ENCODE measurements at places on chromosomes 4 and X.

DNA sequence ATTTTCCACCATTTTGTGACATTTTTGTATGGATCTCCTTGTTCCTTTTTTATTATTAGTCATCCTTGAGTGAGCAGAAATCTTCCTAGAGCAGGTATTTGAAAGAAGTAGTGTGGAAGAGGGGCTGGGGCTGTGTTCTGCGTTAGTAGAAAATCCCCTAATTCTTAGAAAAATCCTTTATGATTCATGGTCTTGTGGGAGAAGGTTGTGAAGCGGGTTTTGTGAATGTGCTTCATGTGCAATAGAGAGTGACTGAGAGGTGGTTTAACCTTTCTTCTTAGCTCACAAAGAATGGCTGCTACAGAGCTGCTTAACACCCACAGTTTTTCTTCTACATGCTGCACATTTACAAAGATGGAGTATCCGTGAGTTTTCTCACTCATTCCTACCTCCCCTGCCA lies 220.5 kb downstream of the IDS start:
- DNase-seq, result no peak

GRCh38 chrX:105173071-105173470 lies 47.4 kb downstream of the TEX13A start:
- no peak for DNase-seq

- no peak for DNase-seq
Measured at GRCh38 chr4:53713296-53713695, 122.0 kb upstream of the LNX1 start.

DNA sequence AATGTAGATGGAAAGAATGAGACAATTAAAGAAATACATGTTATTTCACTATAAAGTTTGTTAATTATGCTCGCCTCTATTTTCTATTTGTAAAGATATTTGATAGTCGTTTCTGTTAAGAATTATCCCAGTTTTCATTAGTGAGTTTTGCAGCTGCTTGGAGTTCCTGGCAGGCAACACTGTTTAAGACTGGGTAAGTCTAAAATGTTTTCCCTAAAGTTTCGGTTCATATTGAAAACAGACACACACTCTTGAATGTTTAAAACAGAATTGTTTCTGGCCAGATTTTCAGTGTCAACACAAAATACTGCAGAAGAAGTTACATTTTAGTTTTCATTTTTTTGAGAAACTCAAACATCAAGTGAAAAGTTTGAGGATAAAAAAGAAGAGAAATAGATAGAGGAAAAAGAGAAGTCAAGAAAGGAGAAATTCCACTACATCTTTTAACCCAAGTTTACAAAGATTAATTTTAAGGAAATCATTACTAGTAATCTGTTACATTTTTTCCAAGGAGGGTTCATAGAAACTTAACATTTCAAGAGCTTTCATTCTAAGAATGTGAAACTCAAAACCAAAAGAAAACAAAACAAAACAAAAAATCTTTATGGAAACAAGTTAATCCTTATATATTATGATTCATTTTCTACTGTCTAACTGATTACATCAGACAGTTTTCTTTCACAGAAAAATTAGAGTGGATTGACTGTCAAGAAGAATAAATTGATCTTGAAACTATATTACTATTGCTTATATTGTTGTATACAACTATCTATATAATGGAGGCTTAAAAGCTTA lies 305.5 kb downstream of the FAT4 start:
- DNase-seq, result no peak

All from NCI-H524 treated with DMSO at 0.1 percent for 48 hours (cell line).